Cerebellar cortex (tissue), 1 donor: ENCODE measurements at places on chromosomes 2 and 18.

DNA sequence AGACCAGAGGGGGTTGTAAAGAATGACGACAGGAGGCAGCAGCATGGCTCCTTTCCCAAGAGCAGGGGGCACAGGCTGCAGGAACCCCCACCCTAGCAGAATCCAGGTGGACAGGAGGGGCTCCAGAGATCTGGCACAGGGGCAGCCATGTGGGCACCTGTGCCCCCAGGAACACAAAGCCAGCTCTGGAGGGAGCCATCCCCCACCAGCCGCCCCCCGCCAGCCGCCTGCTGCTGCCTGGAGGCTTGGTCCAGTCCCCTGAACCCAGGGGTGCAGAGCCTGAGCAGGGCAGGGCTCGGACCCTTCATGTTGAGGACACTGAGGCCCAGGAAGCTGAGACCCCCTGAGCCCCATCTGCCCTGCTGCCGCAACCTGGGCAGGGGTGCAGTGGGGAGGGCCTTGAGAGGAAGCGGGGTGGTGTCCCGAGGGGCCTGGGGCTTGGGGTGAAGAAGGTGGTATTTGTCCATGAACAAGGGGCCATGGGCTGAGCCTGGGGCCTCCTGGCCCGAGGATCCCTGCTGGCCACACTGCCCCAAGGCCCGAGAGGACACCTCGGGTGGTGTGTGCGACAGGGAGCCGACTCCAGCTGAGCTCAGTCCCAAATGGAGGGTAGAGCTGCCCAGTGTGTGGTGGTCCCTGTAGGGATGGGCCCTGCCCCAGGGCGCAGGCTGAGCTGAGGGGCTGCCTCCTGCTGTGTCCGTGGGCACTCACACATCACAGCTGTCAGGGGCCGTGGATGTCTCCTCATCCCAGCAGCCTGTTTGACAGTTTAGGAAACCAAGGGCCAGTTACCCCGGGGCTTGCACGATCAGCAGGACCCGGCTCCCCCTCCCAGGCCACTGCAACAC lies 39.8 kb upstream of the SNED1 start:
- no peak for DNase-seq

DNA sequence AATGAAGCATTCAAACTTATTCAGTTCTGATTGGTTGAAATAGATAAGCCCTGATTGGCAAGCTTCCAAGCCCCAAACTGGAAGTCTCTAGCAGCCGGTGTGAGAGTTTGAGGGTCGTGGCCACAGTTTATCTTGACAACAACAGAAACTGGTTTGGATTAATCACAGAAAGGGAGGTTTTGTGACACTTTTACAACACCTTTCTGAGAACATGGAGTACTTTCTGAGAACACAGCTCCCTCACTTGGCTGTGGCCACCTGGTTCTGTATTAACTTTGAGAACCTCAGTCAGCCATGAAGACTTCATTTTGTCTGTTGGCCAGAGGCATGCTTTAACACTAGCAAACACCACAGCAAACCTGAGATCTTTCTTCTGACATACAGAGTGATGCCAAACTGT lies 280.7 kb upstream of the VWC2L start:
- DNase-seq: no peak

DNA sequence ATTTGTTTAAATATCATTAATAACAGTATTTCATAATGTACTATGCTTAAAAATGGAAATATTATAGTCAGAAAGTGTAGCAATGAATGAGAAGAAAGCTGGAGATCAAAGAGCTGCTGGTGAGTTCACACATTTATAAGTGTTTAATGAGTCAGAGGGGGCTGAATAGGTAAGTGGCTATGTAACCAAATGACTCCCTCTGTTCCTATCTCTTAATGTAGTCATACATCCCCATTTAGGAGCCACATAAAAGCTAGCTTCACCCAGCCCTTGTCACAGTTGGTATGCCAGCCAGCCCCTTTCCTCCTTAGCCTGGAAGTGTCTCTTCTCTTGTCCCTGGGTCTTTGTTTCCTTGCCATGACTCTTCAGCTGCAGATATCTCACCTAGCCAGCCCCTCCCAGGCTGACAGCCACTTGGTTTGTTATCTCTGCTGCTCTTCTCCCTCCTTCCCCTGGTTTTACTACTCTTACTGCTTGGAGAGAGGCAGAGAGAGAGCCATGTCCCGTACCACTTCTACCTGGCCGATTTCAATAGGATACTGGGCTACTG lies 438.6 kb upstream of the HNMT start:
- DNase-seq: no peak

GRCh38 chr18:61732854-61733253 lies 160.0 kb downstream of the RNF152 start:
- no peak for DNase-seq
